Brain pericyte (primary cell): ENCODE measurements at places on chromosomes 12 and 14.

GRCh38 chr12:106766393-106766826 lies 8.1 kb upstream of the RIC8B start:
- DNase-seq: no peak

GRCh38 chr14:86035882-86036281 lies 505.9 kb downstream of the FLRT2 start:
- DNase-seq: no peak

- DNase-seq: no peak
Observed at GRCh38 chr12:52097045-52097666, 17.7 kb downstream of the SMIM41 start.

DNA sequence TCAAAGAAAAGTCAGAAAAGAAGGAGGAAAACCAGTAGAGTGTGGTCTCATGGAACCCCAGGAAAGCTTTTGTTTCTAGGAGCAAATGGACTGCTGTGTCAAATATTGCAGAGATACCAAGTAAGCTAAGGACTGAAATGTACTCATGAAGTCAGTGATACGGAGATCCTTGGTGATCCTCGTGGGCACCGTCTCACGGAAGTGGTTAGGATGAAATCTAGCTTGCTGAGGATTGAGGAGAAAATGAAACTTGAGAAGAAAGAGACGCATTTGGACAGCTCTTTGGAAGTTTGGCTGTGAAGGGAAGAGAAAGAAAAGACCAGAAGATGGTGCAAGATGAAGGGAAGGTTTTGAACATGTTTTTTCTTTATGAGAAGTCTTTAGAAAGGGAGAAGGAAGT lies 104.0 kb upstream of the CCND2 start:
- no peak for DNase-seq

GRCh38 chr12:64733857-64734256 lies 25.3 kb downstream of the GNS start:
- DNase-seq: no peak

DNA sequence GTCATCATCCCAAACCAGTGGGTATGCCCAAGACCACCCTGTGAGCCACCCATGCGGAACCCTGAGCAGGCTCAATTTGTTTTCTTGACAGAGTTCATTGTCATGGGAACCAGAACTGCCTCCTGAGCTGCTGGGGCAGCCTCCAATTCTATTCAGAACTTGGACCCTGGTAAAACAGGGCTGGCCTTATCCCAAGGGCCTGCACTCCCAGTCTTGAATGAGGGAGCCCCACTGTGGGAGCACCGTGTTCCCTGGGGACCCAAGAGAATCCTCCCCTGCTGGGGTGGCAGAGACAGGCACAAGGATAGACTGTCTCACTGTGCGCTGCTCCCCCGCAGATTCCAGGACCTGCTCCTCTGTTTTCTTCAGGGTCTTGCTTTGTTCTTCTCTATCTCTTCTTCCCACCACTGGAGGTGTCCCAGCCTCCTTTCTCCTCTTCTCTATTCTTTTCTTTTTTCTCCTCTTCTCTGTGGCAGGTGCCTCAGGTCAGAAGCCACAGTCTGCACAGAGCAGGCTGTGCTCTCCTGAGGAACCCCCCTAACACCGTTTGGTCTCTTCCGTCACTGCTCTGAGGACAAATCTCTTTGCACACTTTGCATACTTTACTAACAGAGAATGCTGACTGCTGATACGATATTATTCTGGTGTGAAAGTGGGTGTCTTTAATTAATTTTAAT lies 31.2 kb upstream of the CHPT1 start:
- no peak for DNase-seq

DNA sequence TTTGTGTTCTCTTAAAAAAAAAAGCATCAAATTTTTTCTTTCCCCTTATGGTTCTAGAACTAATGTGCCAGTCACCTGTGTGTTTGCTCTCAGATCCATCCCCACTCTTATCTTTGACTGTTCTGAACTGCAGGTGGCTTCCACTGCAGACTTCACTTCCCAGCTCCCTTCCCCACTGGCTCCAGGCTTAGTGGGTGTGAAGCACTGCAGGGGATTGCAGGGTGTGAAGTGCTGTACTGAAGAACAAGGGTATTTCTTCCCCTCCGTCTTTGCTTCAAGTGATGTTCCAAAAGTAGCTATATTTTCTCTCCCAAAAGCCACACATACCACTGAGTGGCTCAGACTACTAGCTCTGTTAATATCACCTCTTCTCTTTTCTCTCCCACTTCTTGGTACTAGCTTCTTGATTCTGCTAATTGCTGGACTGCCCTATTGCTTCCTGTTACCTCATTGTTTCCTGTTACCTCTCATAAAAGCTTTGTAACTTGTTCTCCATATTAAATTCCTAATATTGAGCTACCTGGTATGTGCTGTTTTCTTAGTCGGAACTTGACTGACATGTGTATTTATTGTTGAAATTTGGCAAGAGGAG lies 115.4 kb upstream of the PRICKLE1 start:
- DNase-seq: no peak

GRCh38 chr12:106282457-106283097 lies 20.0 kb upstream of the TCP11L2 start:
- DNase-seq: no peak

DNA sequence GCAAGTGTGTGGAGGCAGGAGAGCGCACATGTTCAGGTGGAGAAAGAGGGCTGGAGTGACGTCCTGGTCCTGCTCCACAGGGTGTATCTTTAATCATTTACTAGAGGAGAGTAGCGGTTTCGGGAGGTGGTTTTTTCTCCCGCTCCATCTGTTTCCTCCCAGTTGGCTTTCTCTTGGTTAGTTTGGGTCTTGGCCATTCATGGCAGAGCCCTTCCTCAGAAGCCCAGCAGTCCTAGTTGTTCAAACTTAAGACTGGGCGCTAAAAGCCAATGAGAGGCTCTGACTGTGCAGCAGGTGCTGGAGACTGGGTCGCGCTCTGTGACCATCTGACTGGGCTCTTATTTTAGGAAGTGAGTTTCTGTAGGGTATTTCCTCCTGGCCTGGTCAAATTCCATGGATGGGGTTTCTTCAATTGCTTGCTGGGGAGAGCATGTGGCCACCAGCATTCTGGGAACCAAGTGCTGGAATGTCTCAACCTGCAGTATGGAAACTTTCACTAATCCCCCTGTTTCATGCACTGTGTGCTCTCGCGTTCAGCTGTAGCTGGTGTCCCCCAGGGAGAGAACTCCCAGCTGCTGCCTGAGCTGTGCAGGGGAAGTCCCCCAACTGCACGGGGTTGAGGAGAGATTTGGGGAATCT lies 27.4 kb upstream of the TSPAN9 start:
- no peak for DNase-seq

DNA sequence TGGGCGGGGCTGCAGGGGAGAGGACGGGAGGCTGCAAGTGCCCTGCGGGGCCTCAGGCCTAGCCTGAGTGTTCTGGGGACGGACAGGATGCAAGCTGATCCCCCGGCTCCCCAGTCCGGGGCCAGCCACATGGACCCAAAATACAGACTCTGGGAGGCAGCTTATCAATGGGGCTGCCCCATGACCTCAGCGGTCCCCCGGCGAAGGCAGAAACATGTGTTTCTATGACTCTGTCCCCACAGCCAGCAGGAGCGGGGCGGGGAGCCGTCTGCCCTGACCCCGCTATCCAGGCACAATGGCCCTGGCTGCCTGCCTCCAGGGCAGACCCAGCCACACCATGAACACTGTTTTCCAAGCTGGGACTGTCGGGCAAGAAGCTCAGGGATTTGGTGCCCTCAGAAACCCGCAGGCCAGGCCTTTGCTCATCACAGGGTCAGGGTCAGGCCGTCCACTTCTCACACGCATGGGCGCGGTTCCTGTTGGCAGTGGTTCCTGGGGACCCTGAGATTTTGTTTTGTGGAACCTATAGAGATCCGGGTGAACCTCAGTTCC lies 75.0 kb downstream of the RFLNA start:
- DNase-seq: no peak
